ENCODE measurements at places on chromosomes 12 and 14. TPM values are rescaled to one million over a fixed set of nuclear protein-coding genes. Genes with fewer than 3 reads are reported as not detected.

The SCAF11 gene
- total RNA-seq = 89.2 TPM

The IFNG-AS1 gene
- total RNA-seq = 0.31 TPM

The TBX5 gene
- not detected for total RNA-seq

The SRGAP1 gene
- 99.2 TPM for total RNA-seq

The LALBA gene
- total RNA-seq = not detected
